Effector memory CD8-positive, alpha-beta T cell (primary cell): ENCODE measurements at places on chromosomes 12 and 14.

DNA sequence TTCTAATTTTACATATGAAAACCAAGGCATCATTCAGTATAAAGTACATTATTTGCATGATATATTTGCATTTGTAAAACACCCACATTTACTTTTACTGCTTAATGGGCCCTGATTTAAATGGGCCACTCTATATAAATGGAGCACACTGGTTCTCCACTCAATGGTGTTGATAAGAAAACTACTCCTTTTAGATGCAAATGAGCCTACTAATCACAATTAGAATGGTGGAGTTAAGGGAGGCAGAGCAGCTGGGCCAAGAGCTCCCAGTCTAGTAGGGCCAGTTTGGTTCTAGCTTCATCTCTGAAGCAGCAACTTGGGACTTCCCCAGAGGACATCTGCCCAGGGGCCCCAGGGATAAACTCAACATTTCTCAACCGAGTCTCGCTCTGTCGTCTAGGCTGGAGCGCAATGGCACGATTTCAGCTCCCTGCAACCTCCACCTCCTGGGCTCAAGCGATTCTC is 120.7 kb downstream of the FOXN3 start:
- no peak for DNase-seq

DNA sequence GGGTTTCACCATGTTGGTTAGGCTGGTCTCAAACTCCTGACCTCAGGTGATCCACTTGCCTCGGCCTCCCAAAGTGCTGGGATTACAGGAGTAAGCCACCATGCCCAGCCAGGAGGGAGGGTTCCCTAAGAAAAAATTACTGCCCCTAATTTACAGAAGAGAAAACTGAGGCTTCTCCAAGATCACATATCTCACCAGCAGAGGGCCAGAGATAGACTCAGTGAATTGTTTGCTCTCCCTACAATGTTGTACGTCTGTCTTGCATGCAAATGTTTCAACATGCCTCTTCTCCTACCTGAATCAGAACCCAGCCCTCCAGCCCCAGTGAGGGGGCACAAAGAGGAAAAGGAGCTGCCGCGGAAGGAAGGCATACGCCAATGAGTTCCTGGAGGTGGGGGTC is 48.3 kb upstream of the TMEM263 start:
- no peak for DNase-seq

DNA sequence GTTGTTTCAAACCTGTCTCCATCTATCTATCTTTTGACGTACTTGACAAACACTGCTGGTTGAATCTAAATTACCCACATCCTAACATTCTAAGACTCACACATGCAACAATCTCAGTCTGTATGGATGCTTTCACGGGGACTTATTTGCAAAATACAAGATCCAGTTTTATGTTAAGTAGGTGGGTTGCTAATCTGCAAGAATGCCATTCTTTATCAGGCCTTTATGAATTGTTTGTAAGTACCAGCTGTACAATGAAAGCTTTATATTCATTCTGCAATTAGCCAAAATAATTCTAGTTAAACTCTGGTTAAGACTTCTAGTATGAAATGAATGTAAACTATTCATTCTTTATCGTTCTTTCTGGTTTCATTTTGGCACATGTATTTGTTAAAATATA is 135.1 kb downstream of the NAV3 start:
- no peak for DNase-seq

GRCh38 chr12:64931981-64932380 is 107.5 kb downstream of the TBC1D30 start:
- DNase-seq: no peak

GRCh38 chr12:109840305-109841074 is 7.3 kb upstream of the TRPV4 start:
- no peak for DNase-seq

DNA sequence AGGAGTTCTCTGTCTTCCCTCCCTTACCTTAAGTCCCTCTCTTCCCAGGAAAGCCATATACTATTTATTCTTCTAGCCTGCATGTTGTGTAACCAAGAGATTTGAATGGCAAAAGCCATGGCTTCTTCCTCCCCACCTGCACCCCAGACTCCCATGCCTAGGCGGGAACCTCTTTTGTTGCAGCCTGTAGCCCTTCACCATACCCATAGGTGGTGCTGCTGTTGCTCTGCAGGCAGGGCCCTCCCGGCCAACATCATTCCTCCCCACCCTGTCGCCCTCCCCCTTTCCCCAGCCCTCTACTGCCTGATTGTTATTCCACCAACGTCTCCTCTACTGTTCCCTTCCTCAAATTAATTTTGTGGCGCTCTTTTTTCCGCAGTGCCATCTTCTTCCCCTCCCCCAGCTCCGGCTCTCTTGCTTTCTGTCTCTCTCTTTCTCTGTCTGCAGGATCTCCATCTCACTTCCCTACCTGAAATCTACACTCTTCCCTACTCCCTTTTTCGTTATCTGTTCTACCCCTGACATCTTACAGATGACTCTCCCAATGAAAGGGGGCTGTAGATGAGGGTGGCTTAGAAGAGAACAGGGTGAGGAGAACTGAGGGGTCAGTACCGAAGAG is 13.8 kb downstream of the NGDN start:
- DNase-seq: no peak

GRCh38 chr14:70907176-70907995 is at the start of gene PCNX1:
TSS of gene PCNX1 (plus strand) at chr14:70907459. CDS start at chr14:70907851, 392 bp downstream.
- peak; percentile 91 for DNase-seq

DNA sequence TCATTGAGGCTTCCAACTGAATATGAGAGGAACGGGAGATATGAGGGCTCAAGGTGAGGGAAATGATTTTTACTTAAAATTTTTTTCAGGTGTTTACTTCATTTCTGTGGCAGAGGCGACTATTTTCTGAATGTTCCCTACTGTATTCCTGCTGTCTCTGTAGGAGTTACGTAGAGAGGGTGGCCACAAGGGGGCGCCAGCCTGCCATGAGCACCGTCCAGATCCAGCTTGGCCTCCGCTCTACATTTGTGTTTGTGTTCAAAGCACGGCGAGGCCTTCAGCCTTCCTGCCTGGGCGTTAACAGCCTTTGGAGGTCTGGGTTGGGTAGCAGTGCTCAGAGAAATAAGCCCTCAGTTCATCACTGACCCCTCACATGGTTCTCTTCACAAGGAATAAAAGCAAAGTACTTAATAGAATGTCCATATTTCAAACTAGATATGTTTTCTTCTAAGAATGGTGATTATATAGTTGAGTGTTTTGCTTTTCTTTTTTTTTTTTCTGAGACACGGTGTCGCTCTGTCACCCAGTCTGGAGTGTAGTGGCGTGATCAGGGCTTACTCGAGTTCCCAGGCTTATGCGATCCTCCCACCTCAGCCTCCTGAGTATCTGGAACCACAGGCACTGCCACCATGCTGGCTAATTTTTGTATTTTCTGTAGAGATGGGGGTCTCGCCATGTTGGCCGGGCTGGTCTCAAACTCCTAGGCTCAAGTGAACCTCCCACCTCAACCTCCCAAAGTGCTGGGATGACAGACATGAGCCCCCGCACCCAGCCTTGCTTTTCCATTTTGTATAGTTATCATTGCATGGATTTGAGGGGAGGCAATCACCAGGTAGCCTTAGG is 22.3 kb downstream of the CKB start:
- peak; percentile 71 for DNase-seq

- no peak for DNase-seq
Observed at GRCh38 chr14:93036652-93037345, 78.9 kb downstream of the ITPK1 start.

DNA sequence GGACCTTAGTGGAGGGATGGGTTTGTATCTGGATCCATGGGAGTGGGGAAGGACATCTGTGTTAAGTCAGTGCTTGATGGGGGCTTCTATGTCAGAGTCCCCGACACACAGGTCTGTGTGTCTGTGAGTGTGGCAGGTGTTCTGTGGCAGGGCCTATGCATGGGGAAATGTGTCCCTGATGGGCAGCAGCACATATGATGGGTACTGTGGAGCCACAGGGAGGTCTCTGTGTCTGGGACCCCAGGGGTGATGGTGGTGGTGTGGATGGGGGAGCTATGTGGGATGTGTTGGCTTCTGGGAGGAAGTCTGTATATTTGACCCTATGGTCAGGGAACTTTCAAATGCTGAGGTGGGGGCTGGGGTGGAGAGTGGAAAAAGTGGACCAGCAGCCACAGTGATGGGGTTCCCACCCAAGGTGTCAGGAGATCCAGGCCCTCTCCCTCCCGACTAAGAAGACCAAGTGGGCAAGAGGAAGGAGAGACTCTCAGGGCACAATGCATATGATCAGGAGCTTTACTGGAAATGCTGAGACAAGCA is 16.5 kb downstream of the KRT7 start:
- no peak for DNase-seq
